Myocyte (in vitro differentiated cells): ENCODE measurements at places on chromosomes 16 and 17. TPM values are rescaled to one million over a fixed set of nuclear protein-coding genes. Genes with fewer than 3 reads are reported as not detected.

The C16orf82 gene
- not detected in 2 replicates for total RNA-seq

The TLCD3B gene
- total RNA-seq = 0.21 and 1.0 TPM in 2 replicates

The LRRC46 gene
- total RNA-seq = 0.05 and 0.21 TPM in 2 replicates

The KRTAP1-1 gene
- 0.21 TPM in 1 of 2 replicates, not detected in the other for total RNA-seq

The CPNE7 gene
- 8.1 and 10.8 TPM in 2 replicates for total RNA-seq

The EPX gene
- total RNA-seq = not detected in 2 replicates

The EME1 gene
- 0.62 and 0.68 TPM in 2 replicates for total RNA-seq

The MYADML2 gene
- total RNA-seq = 0.16 and 1.3 TPM in 2 replicates

The CCT6B gene
- total RNA-seq = 5.2 TPM in 2 replicates

The TBC1D3 gene
- not detected in 2 replicates for total RNA-seq

The DPEP2 gene
- 0.05 TPM in 1 of 2 replicates, not detected in the other for total RNA-seq

The CTRB1 gene
- total RNA-seq = 3.4 and 4.5 TPM in 2 replicates

The FAM234A gene
- total RNA-seq = 162 and 222 TPM in 2 replicates

The WNT9B gene
- not detected in 2 replicates for total RNA-seq

The C16orf96 gene
- total RNA-seq = 0.11 and 0.16 TPM in 2 replicates

The CCL4L2 gene
- not detected in 2 replicates for total RNA-seq

The KRT222 gene
- total RNA-seq = not detected in 2 replicates

The MYCBPAP gene
- total RNA-seq = 0.35 and 0.52 TPM in 2 replicates

The CLEC10A gene
- total RNA-seq = not detected in 2 replicates

The MTMR4 gene
- total RNA-seq = 28.4 and 37.4 TPM in 2 replicates

The RFFL gene
- 9.9 and 12.9 TPM in 2 replicates for total RNA-seq
